ENCODE measurements at places on chromosomes 5 and 9.

GRCh38 chr5:28328681-28329080 lies 1290.3 kb upstream of the CDH9 start:
- no peak for DNase-seq

DNA sequence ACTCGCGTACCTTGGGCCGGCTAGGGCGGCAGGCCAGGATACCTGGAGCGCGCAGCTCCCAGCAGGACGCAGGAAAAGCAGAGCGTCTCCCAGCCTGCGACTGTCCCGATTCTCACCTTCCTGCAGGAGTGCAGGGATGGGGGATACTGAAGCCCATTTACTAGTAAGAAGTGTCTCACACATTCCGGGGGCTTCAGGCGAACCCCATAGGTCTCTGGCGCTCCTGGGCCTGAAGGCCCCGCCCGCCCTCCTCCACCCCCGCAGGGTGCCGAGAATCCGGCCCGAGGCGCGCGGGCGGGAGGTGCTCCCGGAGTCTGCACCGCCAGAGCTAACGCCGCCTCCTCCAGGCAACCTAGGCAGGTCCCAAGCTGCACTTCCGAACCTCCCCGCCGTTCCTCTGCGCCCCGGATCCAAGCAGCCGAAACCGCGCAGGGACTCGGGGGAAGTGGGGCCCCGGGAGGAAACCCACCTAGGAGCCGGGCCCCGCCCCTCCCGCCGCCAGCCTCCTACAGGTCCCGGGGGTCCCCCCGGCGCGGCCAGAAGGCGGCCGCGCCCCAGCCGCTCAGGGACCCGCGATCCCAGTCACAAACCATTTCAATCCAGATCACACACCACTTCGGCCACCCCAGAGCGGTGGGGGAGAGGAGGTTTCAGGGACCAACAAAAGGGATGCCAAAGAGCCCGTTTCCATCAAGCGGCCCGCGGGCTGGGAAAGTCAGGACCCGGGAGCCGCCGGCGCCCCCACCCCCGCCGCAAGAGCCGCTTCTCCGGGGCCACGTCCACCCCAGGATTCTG lies 1.2 kb downstream of the ROR2 start:
- no peak for DNase-seq

- DNase-seq: no peak
These were observed 8.0 kb upstream of the WHRN start for GRCh38 chr9:114513055-114513958.

DNA sequence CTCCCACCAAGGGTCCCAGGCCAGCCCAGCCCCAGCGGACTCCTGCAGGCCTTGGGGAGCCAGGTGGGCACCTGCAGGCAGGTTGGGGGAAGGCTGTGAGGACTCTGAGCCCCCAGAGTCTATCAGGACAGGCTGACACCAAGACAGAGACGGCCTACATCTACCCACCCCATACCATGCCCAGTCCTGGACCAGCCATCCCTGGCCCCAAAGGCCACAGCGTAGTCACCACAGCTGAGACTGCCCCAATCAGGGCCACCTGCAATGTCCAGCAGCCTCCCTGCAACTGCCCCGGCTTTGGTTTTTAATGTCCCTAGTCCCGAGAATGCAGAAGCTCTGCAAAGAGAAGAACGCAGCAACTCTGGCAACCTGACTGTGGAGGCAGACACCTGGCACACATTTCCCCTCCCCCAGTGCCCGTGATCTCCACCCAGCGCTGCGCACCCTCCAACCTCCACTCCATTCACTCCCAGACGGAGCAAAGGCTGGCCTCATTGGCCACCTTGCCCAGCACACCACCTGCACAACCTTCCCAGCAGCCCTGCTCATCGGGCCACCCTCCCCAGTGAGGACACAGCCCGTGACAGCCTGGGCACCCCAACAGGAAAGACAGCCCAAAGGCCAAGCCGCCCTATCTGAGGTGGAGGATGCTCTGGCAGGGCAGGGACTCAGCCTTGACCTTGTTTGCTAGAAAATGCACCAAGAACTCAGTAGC lies 14.9 kb downstream of the ADAMTS2 start:
- DNase-seq: no peak

DNA sequence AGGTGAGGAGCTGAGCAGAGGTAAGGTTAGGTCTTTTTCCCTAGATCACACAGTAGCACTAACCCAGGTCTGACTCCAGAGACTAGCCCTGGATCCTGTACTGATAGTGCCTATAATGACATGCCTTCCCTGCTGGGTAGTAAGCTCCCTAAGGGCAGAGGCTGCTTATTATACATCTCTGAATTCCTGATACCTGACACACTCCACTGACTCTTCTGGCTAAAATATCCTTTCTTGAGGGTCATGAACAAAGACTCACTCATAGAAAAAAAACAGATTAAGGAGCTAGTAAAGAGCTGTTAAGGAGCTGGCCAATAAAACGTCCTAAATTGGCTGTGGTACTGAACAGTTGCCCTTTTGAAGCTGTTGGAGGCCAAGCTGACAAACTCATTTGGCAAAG lies 149.0 kb upstream of the ITGA1 start:
- no peak for DNase-seq

DNA sequence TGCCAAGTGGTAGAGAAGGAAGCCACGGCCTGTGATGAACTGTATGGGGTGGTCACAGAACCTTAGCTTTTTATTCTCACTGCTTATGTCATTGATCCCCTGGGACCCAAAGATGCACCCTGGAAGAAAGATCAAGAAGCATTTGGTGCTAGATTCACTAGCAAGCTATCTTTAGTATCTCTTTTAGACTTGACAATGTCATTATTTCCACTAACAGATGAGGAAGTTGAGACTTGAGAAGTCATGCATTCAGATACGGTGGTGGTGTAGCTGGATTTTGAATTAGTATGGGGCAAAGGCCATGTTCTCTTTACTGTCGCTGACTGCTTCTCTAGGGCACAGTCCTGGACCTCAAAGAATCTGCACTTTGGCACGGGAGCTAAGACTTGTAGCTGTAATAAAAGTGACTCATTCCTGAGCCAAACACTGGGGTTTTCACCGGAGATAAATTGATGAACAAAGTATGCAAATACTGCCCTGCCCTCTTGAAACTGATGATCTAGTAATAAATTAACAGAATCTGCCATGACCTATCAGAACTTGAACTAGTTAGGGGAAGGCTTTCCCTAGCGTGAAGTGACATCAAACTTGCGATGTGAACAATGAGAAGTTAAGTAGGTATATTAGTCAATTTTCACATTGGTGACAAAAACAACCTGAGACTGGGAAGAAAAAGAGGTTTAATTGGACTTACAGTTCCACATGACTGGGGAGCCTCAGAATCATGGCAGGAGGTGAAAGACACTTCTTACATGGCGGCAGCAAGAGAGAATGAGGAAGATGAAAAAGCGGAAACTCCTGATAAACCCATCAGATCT lies 5.4 kb downstream of the GDA start:
- DNase-seq: no peak

- DNase-seq: no peak
These were observed 16.8 kb upstream of the DAB2IP start for GRCh38 chr9:121634329-121635261.

- no peak for DNase-seq
These were observed 552.1 kb upstream of the CDH9 start for GRCh38 chr5:27590503-27590902.

DNA sequence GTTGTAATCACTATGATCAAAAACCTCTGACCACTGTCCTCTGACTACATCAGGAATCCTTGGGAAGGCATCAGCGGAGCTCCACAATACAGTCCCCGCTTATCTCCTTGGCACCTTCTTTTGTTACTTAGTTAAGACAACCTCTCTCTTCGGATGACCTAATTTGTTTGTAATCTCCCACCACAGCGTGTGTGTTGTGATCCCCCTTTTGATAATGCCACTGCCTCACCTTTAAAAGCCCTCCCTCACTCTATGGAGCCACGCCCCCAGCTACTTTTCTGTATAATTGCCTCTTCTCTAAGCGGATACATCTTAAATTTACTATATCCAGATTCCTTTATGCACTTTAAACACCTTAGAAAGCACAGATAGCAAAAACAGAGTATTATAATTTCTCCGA lies 35.9 kb downstream of the OR2Y1 start:
- no peak for DNase-seq

- no peak for DNase-seq
These were observed 394.1 kb downstream of the ZNF608 start for GRCh38 chr5:124352312-124352711.

GRCh38 chr5:172005708-172006320 lies 624 bp downstream of the FBXW11 start:
- no peak for DNase-seq

GRCh38 chr5:137592317-137592716 lies 93.2 kb upstream of the SPOCK1 start:
- no peak for DNase-seq

DNA sequence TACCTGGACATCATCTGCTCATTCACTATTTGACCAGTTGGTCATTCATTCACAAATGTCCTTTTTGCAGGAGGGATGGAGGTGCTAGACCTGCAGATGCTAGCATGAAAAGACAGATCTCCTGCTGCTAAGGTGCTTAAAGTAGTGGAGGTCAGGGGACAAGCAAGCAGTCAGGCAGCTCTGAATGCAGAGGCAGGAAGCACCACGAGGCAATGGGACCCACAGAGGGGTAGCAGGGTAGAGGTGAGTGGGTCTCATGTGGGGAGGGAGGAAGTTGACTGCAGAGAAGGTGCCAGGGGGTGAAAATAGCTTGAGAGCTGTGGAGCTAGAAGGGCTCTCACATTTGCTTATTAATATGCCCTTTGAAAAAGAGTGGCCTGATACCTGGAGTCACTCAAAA lies 25.2 kb downstream of the FXN start:
- no peak for DNase-seq
